HCEC 1CT (cell line): ENCODE measurements at places on chromosomes 2 and 18.

DNA sequence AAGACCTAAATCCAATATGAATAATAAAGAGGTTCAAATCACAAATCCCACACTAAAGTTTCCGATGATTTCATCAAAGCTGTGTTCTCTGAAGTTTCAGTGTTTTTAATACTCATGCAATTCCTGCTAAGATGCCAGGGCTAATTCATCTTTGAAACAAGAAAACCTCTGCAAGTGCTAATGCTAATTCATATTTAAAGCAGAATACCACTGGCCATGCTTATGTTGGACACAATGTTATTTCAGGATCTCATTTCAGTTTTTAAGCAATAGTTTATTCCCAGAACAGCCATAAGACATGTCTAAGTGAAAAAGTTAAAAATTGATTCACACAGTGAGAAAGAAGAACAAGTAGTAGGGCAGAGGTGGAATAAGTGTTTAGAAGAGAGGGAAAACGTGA is 62.8 kb downstream of the GRB14 start:
- DNase-seq: no peak

DNA sequence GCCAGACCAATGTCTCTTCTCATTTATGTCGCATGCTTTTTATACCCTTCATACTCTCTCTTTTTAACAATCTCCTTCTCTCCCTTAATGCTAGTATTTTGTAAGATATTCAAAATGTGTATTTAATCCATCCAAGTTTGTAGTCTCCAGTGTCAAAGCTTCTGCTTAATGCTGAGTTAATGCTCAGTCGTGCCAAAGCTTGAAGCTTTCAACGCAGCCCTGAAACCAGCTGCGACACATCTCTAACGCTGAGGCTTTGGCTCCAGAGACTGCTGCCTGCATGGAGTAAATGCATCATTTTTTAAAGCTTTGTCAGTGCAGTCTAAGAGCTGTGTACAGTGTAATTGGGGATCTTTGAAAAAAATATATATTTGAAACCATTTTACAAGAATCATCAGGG is 2108.8 kb upstream of the PIK3C3 start:
- no peak for DNase-seq

DNA sequence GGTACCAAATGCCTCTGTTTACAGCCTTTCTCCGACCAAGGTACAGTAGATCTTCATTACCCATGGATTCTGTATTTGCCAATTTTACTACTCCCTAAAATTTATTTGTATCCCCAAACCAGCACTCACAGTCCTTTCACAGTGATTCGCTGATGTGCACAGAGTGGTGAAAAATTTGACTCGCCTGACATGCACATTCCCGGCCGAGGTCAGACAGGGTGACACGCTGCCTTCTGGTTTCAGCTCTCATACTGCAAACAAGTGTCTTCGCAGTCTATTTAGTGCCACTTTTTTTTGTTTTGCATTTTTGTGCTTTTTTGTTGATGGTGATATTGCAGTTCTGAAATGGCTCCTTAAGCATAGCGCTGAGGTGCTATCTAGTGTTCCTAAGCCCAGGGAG is 71.0 kb downstream of the MAPK4 start:
- no peak for DNase-seq

DNA sequence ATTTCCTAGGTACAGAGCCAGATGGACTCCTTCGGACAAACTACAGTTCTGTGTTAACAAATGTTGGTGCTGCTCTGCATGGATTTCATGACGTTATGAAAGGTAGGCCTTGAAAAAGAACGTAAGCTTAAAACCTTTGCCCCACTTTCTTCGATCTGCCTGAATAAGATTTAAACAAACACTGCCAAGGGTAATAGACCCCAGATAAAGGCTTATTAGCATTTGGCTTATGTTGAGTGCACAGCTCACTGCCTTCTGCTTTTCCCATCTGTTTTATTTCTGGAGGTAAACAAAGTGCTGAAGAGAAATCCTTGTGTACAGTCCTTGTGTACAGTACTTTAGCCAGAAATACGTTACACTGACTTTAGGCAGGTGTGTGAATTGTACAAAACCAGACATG is 50.0 kb upstream of the STON1 start:
- no peak for DNase-seq

DNA sequence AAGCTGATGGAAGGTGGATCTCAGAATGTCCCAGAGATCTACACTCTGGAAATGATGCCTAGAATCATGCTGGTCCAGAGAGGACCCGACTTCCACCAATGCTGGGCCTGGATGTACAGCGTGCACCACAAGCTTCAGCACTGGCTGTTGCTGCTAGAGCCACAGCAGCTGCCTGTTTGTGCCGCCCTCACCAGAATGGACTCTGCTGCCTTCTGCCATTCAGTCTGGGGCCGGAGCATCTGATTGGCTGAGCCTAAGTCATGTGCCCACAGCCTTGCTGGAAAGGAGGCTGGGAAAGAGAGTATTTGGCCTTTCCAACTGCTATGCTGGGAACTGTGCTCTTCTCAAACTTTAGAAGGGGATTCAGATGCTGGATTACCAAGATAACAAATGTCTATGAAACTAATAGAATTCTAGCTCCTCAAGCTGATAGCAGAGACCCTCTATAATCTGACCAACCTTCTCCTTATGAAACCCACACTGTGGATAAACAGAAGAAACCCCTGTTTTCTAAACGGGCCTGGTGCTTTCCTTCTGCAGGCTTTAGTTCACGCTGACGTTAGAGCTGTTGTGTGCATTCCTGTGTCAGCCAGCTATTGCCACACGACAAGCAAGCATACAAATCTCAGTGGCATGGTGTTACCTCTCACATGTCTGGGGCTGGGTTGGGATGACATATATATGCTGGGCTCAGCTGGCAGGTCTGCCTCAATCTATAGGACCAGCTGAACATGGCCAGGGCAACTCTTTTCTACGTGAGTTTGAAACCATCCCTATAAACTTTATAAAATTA is 4.1 kb upstream of the LOXHD1 start:
- no peak for DNase-seq

DNA sequence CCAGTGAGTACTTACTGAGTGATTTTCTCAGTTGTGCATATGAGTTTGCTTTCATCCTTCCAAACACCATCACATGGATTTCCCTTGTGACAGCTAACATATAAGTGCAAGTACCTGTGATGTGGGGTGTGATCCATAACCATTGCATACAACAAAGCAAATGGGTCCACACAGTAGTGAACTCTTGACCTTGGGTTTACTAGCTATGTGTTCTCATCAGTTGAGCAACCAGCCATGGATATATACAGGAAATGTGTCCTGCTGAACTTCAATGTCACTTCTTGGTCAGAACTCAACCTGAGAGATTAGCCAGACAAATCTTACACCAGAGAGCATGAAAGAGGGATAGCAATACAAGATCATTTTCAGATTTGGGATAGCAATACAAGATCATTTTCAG is 420.9 kb upstream of the KCNH7 start:
- no peak for DNase-seq

GRCh38 chr2:99629320-99629719 is 139.5 kb upstream of the REV1 start:
- no peak for DNase-seq

- no peak for DNase-seq
Measured at GRCh38 chr2:116545286-116546068, 1269.0 kb upstream of the DDX18 start.

DNA sequence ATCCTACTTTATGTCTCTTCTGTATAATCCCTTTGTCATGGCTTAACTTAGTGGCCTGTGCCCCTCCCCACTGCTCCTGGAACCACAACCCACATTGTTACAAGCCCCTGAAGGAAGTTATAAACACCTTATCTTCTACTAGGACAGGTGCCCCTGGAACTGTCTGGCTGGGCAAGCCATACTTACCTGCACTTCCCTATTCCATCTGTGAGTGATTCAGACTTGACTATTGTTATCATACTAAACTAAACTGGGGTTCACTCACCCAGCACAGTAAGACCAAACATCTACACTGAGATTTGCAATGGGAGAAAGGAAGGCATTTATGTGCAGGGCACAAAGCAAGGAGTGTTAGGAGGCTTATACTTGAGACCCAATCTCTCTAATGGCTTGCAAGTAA is 3.7 kb upstream of the UGT1A6 start:
- DNase-seq: no peak

GRCh38 chr2:172082944-172083627 is 2.2 kb upstream of the DLX1 start:
- no peak for DNase-seq

GRCh38 chr2:160347269-160347863 is 146.2 kb downstream of the RBMS1 start:
- DNase-seq: peak; percentile 22

DNA sequence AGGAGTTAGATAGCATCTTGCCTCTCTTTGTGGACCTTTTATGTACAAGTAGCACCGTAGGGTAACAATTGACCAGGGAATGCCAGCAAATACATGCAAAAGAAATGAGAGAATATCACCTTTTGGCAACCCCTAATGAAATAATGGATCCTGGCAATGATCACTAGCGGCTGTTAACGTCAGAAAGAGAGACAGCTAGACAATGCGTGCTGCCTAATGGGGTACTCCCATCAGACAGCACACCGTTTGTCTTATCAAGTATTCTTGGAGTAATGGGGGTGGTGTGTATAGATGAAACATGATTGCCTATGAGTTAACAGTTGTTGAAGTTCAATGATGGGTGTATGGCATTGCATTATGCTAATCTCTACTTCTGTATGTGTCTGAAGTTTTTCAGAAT is 1.6 kb downstream of the ELAC1 start:
- DNase-seq: no peak

DNA sequence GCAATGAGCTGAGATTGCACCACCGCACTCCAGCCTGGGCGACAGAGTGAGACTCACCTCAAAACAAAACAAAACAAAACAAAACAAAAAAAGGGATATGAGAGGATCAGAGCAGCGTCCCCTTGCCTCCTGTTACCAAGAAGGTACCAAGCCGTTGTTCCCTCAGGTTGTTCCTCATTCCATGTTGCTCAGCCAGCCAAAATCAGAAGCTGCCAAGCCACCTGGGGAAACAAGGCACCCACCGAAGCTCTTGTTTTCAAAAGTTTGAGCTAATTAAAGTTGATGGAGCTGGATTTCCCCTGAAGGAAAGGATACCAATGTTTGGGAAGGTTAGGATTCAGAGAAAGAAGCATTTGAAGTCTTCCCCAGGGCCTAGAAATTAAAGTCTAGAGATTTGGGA is 21.8 kb upstream of the STEAP3 start:
- DNase-seq: no peak

GRCh38 chr18:26091047-26091630 is 726 bp upstream of the SS18 start:
- DNase-seq: no peak

GRCh38 chr18:45687621-45688020 is 36.4 kb upstream of the SLC14A1 start:
- DNase-seq: no peak

GRCh38 chr2:98374286-98374685 is 28.0 kb downstream of the CNGA3 start:
- DNase-seq: no peak

GRCh38 chr2:100972452-100972851 is 29.6 kb upstream of the RPL31 start:
- DNase-seq: no peak

DNA sequence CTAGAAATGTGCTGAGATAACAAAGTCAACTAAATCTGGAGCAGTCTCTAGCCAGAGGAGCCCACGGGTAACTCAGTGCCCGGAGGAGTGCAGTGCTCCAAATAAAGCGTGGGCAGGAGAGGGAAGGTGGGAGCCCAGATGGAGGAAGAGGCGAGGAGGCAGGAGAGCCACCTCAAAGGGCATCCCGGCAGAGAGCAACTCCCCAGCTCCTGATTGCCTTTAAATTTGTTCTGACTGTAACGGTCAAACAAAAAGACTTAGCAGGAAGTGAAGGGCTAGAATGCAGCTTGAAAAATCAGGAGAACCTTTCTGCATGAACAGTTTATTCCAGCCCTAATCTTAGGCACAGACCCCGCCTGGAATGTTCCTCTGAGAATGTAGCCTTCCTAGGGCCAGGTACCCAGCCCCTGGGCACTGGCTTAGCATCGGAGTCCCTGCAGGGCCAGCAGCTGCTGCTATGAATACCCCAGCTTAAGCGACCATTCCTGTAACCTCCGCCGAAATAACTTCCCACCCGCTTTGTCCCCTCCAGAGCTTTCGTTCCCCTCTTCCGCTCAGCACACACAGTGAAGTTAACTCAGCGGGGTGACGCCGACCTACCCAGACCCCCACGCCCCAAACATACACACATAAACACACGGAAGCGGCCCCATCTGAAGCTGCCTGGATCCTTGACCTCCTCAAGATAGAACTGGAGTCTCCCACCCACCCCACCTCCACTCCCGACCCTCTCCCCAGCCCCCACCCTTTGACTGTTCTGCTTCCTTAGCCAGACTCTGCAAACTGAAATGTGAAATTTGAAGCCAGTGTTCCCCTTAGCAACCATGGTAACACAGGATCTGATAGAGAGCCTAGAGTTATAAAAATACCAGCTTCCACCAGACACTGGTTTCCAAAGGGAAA is 123.2 kb downstream of the SMAD7 start:
- DNase-seq: no peak

- DNase-seq: no peak
Measured at GRCh38 chr2:32355976-32356680, 695 bp upstream of the BIRC6 start.

DNA sequence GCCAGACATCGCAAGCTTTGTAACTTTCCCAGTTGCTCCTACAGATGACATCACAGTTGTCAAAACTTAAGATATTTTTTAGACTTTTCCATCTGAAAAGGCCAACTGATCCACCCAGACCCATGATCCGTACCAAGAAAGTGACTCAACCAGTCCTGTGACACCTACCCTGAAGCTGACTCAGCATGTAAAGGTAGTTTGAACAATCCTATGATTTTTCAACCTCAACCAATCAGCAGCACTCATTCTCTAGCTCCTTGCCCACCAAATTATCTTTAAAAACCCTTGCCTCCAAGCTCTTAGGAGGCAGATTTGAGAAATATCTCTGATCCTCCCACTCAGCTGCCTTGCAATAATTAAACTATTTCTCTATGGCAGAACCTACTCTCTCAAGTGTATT is 1686.7 kb upstream of the LRRTM1 start:
- DNase-seq: no peak

GRCh38 chr2:221431477-221431876 is 140.6 kb downstream of the EPHA4 start:
- no peak for DNase-seq

GRCh38 chr2:67777010-67777409 is 285.8 kb downstream of the C1D start:
- no peak for DNase-seq

- peak; percentile 77 for DNase-seq
Measured at GRCh38 chr2:234249873-234250272, 199.4 kb downstream of the SPP2 start.

DNA sequence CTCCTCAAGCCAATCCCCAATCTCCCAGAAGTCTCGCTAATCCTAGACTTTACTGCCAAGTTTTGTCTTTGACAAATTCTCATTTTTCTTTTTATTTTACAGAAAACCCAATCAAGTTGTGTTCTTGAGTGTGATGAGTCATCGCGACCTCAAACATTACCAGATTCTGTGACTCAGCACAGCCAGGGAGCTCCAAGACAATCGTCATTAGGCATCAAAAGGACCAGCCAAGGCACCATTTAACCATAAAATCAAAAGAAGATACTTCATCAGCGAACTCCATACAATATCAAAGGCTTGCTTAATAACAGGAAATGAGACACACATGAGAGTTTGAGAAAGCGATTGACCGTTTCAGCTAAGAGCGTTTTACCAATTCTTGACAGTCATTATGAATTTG is 146.2 kb upstream of the AGAP1 start:
- DNase-seq: peak; percentile 54

- DNase-seq: no peak
Measured at GRCh38 chr18:55206927-55207326, 247.7 kb upstream of the CCDC68 start.
